Activated CD4-positive, alpha-beta T cell treated with anti-CD3 and anti-CD28 coated beads, Interleukin-2, amount 50 U/mL, for 48 hours (primary cell): ENCODE measurements at places on chromosomes 7 and 10.

- DNase-seq = no peak
Observed at GRCh38 chr7:71987200-71987767, 424.9 kb downstream of the CALN1 start.

DNA sequence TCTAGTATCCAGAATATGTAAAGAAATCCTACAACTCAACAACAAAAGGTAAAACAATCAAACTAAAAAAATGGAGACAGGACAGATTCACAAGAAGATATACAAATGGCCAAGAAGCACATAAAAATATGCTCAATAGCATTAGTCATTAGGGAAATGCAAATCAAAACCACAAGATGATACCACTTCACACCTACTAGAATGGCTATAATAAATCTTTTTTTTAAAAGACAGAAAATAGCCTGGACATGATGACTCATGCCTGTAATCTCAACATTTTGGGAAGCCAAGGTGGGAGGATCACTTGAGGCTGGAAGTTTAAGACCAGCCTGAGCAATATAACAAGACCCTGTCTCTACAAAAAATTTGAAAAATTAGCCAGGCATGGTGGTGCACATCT lies 27.9 kb upstream of the CHCHD3 start:
- DNase-seq = no peak

DNA sequence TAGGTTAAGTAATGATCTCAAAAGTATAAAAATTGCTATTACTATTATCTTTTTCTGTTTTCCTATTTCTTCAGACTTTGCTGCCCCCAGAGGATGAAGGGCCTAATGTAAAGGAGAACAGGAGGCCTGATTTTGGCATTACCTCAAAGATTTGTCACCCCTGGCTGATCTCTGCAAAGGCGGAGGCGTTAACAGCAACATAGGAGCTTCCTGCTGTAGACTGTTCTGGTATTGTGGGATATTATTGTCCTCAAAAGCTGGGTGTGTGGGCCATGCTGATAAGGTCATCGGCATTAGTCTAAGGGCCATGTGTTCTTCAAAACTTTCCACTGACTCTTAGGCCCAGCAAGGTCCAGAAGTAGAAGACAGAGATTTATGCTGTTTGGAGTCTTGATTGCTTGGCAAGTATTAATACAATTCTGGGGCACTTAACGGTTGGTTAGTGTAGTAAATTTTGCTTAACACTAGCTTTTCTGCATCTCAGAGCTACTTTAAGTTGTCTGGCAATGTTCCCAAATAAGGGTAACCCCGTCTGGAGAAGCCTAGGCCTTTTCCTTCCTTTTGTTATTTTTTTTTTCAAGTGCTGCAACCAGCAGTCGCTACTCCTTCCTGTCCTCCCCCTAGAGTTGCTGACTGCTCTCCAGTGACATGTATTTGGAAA lies 14.0 kb upstream of the ENTPD1 start:
- no peak for DNase-seq

DNA sequence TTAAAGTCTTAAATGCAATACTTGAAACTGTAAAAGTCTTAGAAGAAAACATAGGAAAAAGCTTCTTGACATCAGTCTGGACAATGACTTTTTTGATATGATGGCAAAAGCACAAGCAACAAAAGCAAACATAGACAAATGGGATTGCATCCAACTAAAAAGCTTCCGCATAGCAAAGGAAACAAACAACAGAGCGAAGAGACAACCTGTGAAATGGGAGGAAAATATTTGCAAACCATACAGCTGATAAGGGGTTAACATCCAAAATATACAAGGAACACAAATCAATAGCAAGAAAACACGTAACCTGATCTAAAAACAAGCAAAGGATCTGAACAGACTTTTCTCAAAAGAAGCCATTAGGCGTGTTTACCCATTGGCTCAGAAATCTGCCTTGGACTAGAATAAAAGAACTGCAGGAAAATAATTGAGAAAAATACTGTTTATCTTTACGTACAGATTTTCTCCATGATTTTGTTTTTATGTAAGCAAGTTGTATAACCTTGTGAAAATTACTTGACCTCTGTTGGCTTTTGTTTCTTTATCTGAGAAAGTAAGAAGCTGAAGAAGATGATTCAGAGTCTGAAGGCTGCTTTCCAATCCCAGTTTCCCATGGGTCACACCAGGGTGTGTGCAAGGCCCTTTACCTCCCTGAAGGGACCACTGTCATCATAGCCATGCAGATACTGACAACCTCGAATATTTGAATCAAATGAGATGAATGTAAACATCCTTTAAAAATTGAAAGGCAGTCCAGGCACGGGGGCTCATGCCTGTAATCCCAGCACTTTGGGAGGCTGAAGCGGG lies 99.1 kb upstream of the LANCL2 start:
- DNase-seq = no peak

DNA sequence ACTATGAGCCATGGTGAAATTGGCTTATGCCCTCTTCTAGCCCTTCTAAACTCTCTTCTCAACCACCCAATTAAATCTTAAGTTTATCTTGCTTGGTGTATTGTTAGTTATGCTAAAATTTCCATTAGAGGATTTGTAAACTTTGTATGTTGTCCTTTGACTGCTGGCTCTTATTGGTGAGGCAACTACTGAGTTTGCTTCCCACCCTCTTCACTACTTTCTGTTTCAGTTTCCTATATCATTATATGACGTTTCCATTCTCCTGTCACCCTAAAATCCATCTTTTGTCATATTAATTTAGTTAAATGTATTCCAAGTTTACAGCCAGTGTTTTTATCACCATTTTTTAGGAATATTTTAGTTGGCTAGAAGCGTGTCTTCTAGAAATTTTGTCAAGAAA lies 80.9 kb upstream of the VWC2 start:
- DNase-seq = no peak

GRCh38 chr10:108112218-108112617 lies 947.7 kb upstream of the SORCS1 start:
- no peak for DNase-seq

- DNase-seq = no peak
Observed at GRCh38 chr10:9275861-9276260, 1221.4 kb downstream of the GATA3 start.

DNA sequence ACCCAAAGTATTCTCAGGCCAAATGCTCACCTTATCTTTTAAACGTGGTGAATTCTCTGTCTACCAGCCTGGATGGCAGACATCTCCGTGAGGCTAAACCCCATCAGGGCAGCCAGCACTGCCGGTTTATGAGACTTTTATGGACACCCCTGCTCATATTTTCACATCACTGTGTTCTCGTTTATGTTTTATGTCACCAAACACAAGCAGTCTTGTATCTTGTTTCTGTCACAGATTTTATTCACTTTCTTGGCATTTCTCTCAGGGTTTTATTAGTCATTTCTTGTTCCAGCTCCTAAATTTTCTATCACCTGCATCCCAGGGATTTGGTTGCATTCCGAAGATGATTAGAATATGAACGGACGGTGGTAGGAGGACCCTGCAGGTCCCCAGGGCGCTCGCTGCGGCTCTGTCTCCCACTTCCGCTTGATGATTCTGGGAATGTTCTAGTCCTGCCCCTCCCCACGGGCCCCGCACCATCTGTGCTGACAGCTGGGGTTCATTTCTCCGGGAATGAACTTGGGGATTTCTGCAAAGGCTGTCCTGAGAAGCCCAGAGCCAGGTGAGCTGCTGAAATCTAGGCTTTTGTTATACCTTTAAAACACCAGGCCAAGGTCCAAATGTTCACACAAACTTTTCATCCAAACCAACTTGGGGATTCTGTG lies 217.6 kb downstream of the GFRA1 start:
- no peak for DNase-seq

GRCh38 chr7:27102581-27103442 lies at the start of gene HOXA2:
TSS of gene HOXA2 (minus strand) at chr7:27102683. CDS start at chr7:27102500, 183 bp downstream.
- DNase-seq = no peak

GRCh38 chr10:29636178-29636577 lies 1.4 kb upstream of the SVIL start:
- no peak for DNase-seq

DNA sequence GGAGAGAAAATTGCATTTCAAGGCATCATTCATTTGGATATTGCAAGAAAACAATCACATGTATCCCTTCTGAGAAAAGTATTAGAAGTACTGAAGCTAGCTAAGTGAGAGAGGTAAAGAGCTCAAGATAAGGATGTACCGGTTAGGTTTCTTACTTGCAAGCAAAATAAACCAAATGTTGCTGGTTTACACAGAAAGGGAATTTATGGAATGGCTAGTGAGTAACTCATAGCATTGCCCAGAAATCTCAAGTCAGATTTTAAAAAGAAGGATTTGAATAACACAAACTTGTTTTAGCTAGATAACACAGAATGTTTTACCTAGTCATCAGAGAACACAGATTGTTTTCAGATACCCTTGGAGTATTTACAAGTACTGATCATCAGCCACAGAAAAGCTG lies 30.6 kb downstream of the KLHL7 start:
- DNase-seq = no peak

GRCh38 chr7:32611201-32612099 lies 116.2 kb downstream of the AVL9 start:
- no peak for DNase-seq

DNA sequence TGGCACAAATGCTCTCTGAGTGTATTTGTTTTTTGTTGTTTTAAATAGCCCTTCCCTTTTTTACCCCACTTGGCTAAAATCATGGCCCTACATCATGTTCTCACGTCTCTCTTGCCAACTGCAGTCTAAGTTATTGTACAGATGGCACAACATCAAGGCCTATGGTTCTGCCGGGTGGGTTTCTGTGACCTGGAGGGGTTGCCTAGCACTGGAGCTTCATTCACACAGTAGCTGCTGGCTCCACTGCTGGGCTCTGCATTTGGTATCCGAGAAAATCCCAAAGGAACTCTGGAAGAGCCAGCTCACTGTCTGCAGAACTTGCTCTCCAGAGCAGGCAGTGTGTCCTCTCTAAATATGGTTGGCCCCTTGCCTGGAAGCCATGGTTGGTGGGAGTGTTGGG lies 120.6 kb downstream of the LRRC4 start:
- DNase-seq = no peak

GRCh38 chr7:673681-674453 lies 52.6 kb upstream of the DNAAF5 start:
- DNase-seq = no peak

DNA sequence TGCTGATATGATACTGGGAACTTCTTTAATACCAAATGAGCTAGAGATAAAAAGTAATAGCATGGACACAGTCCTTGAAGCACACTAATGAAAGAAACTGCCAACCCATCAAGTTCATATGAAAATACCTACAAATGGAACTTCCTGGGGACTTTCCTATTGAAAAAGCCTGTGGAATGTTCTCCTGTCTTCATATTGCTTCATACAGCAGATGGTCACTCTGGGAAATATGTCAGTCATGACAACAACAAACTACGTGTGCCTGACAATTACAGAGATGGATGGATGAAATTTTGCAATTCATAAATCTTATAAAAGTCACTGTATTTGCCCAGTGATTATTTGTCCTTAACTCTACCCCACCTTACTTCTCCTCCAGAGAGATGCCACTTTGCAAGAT lies 106.6 kb upstream of the COL1A2 start:
- no peak for DNase-seq

- DNase-seq = no peak
Observed at GRCh38 chr7:47180516-47180826, 401.4 kb downstream of the TNS3 start.

DNA sequence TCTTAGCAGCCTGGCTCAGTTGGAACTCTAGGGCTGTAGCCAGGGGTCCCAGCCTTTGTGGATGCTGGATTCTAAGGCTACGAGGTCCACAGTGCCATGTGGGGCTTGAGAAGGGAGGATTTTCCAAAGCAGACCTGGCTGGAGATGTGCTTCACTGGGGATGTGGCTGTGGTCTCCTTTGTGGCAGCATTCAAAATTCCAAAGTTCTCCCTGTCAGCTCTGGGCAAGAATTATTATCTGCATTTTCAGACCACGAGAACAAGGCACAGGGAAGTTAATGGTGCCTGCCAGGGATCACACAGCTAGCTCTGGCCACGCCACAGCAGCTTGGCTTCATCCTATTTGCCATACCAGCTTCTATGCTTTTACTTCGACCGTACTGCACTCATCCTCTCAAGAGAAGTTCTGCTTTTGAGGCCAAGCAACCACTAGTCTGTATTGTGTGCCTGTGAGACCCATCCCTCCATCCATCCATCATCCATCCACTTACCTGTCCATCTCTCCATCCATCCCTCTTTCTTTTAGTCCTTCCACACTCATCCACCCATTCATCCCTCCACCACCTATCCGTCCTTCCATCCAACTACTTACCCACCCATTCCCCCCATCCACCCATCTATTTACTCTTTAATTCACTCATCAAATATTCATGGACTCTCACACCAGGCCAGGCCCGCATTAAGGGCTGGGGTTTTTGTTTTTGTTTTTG lies 71.5 kb downstream of the ZMIZ1 start:
- no peak for DNase-seq

- DNase-seq = no peak
Observed at GRCh38 chr7:98500764-98501163, 99.9 kb upstream of the BAIAP2L1 start.

DNA sequence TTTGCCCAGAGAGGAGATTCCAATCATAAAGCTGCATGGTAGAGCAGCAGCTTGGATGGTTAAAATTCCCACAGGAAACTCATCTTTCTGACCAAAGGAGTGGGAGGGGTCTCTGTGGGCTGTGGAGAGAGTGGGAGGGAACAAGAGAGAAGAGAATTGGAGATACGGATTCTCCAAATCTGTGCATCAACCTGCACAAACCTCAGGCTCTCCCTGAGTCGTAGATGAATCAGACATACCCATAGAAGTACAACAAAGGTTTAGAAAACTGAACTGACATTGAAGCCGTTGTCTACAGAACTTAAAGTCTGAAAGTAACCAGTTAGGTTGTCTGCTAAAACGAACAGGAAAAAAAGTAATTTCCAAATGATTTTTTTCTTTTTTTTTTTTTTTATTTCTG lies 41.9 kb downstream of the CYCS start:
- no peak for DNase-seq

GRCh38 chr7:2488272-2488645 lies 12.1 kb upstream of the GRIFIN start:
- DNase-seq = no peak

GRCh38 chr10:133393401-133394063 lies 425 bp upstream of the MTG1 start:
- DNase-seq = no peak

DNA sequence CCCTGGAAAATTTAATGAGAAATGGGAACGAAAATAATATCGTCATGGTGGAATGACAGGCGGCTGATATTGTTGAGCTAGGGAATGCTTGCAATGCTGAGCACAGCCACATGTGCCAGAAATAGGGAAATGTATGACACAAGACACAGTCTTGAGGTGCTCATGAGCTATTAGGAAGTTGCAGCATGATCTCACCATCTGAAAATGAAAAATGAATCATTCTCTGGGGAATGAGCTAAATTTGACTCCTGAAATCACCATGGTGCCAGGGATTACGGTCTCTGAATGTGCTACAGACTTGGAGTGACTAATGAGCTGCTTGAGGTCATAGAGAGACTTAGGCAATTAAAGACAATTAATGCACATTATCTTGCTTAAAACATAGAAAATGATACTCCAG lies 845.0 kb downstream of the CNTNAP2 start:
- DNase-seq = no peak

DNA sequence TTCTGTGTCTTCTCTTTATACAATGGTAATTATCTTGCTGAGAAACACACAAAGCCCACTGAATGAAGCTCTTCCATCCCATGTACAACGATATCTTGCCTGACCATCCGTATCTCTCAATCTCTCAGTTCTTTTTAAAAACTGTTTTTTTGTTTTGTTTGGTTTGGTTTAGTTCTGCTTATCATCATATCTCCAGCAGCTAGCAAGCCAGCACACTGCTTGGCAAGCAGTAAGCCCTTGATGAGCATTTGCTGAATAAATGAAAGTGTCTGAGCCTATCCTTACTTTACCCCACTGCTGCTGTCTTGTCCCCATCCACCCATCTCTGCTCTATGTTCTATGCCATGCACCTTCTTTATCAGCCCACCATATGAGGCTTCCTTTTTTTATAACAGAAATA lies 34.2 kb downstream of the ITGB1 start:
- no peak for DNase-seq
